ENCODE measurements at places on chromosomes 5 and 9.

DNA sequence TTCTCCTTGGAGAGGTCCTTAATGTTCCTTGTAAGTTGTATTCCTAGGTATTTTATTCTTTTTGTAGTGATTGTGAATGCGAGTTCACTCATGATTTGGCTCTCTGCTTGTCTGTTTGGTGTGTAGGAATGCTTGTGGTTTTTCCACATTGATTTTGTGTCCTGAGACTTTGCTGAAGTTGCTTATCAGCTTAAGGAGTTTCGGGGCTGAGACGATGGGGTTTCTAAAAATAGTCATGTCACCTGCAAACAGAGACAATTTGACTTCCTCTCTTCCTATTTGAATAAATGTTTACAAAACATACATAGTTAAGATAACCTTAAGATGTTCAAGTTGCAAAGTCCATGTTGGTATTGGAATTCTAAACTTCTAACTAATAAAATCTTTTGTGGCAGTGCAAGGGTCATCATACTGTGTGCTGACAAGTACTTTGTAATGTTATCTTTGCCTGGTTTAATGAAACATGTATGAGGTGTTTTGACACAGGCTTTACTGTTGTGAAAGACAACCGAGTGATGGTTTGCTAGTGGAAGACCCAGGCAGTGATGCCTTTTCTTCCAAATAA is 286.2 kb downstream of the MRPS30 start:
- DNase-seq, result no peak

GRCh38 chr5:115558388-115558956 is 13.9 kb upstream of the FEM1C start:
- DNase-seq, result no peak

GRCh38 chr9:135065804-135066203 is 21.7 kb upstream of the OLFM1 start:
- no peak for DNase-seq

DNA sequence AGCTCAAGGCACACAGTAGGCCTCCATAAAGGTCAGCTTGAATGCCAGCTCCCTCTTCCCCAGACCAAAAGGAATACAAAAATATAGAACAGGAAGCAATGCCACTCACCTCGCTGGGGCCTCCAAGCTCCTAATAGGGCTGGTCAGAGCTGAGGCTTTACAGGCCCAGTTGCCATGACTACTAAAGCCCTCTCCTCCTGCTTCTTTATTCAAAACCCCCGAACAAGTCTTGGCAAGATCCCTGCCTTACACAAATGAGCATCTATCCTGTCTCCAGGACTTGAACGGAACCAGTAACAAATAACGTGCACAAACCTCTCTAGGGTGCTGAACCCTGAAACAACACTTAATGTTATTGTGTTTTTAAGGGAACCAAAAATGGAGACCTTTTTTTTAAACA is 136.3 kb downstream of the SIL1 start:
- DNase-seq, result no peak

GRCh38 chr9:135139366-135139959 is 52.0 kb downstream of the OLFM1 start:
- DNase-seq, result no peak
